ENCODE measurements at places on chromosomes 12 and 14. TPM values are rescaled to one million over a fixed set of nuclear protein-coding genes. Genes with fewer than 3 reads are reported as not detected.

Gene DIO2
- 20.7 TPM for total RNA-seq

GRCh38 chr14:105503935-105504692 lies 13.1 kb downstream of the TEDC1 start:
- H3K27me3 ChIP-seq, result no peaks in the 10 kb centered on the region
- H3K36me3 ChIP-seq, result no peaks in the 10 kb centered on the region
- no peak overlapping the region for H3K4me3 ChIP-seq
- H3K27ac ChIP-seq, result no peak overlapping the region
- peak; percentile 64 for DNase-seq

DNA sequence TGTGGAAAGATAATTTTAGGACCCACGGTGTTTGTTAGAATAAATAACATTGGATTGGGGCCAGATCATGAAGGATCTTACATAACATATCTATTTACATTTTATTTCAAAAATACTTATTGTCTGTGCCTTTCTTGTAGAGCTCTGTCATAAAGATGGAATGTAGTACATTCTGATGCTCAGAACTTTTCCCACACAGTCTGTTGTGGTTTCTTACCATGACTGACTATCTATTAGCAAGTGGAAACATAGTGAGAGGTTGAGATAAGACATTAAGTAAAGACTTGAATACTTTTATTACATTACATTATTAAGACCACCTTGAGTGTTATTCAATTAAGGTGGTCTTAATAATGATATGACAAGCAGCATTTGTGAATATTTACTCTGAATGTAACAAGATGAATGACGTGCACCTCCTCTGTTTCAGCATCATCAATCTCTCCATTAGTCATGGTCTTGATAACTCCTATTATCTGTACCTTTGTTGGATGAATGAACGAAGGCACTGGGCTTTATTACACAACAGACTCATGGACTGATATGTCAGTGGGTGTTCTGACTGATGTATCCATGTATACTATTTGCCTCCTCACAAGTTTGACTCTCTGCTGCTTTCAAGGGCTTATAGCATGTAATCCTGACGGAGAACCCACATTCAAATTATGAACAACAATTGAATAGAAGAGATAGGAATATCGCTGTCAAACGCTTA lies 883.0 kb upstream of the FLRT2 start:
- no peak overlapping the region for H3K27ac ChIP-seq
- no peaks in the 10 kb centered on the region for H3K36me3 ChIP-seq
- H3K27me3 ChIP-seq, result no peaks in the 10 kb centered on the region
- H3K4me3 ChIP-seq, result no peak overlapping the region
- no peak for DNase-seq
- H3K4me1 ChIP-seq, result no peaks in the 10 kb centered on the region

DNA sequence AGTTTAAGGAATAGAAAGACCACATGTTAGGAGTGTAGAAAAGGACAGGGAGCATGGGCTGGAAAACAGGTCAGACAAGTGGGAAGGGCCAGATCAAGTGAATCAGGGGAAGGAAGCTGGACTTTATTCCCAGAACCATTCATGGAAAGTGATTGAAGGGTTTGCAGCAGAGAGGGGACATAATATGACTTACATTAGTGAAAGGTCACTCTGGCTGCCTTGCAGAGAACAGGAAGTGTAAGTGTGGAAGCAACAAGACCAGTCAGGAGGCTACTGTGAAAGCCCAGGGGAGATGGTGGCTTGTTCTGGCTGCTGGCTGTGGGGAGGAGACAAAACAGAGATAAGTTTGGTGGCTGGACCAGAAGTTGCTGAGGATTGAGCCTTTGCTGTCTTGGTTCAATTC lies 69.1 kb downstream of the VCPKMT start:
- H3K27ac ChIP-seq, result peak overlapping the region; percentile 84
- no peaks in the 10 kb centered on the region for H3K36me3 ChIP-seq
- DNase-seq, result no peak

- H3K27ac ChIP-seq, result no peak overlapping the region
- H3K27me3 ChIP-seq, result no peaks in the 10 kb centered on the region
- no peak overlapping the region for H3K4me3 ChIP-seq
- H3K4me1 ChIP-seq, result no peaks in the 10 kb centered on the region
- no peak for DNase-seq
Observed at GRCh38 chr12:87368259-87368658, 660.9 kb downstream of the C12orf50 start.

- DNase-seq, result no peak
- no peak overlapping the region for H3K27ac ChIP-seq
- H3K4me1 ChIP-seq, result no peaks in the 10 kb centered on the region
- no peak overlapping the region for H3K4me3 ChIP-seq
Observed at GRCh38 chr12:20234474-20234873, 133.9 kb upstream of the PDE3A start.

- H3K36me3 ChIP-seq, result no peaks in the 10 kb centered on the region
- no peak overlapping the region for H3K27ac ChIP-seq
- no peaks in the 10 kb centered on the region for H3K27me3 ChIP-seq
- peaks cover 9% of the 10 kb centered on the region for H3K4me1 ChIP-seq
- DNase-seq, result no peak
- no peak overlapping the region for H3K4me3 ChIP-seq
Observed at GRCh38 chr12:83018088-83018487, 331.4 kb downstream of the TMTC2 start.

- no peaks in the 10 kb centered on the region for H3K27me3 ChIP-seq
- H3K4me3 ChIP-seq, result no peak overlapping the region
- no peak for DNase-seq
- H3K36me3 ChIP-seq, result no peaks in the 10 kb centered on the region
Observed at GRCh38 chr14:64906022-64906421, 8.2 kb upstream of the CHURC1 start.

GRCh38 chr12:12319451-12320183 lies 30.4 kb downstream of the MANSC1 start:
- H3K27me3 ChIP-seq, result no peaks in the 10 kb centered on the region
- H3K4me1 ChIP-seq, result no peaks in the 10 kb centered on the region
- no peak for DNase-seq
- no peaks in the 10 kb centered on the region for H3K36me3 ChIP-seq
- peak overlapping the region; percentile 15 for H3K4me3 ChIP-seq
- H3K27ac ChIP-seq, result peak overlapping the region; percentile 42

Measured in suprapubic skin (tissue), 4 donors.